ENCODE measurements at places on chromosomes 16 and 17. TPM values are rescaled to one million over a fixed set of nuclear protein-coding genes. Genes with fewer than 3 reads are reported as not detected.

The MARVELD3 gene
- polyA plus RNA-seq, result not detected

The ZDHHC1 gene
- 0.33 TPM for polyA plus RNA-seq

The CRHR1 gene
- polyA plus RNA-seq, result not detected

The PMP22 gene
- polyA plus RNA-seq, result not detected

The EVPL gene
- not detected for polyA plus RNA-seq

The RHBDL1 gene
- 1.1 TPM for polyA plus RNA-seq

The DOC2A gene
- polyA plus RNA-seq, result not detected

The KRTAP2-1 gene
- not detected for polyA plus RNA-seq

The TMEM235 gene
- polyA plus RNA-seq, result not detected

The FAM171A2 gene
- 0.06 TPM for polyA plus RNA-seq
